Endothelial cell of umbilical vein (primary cell): ENCODE measurements at places on chromosomes 4 and X.
A peak's percentile ranks its signal among the peaks of the same experiment; 100 is the strongest.

DNA sequence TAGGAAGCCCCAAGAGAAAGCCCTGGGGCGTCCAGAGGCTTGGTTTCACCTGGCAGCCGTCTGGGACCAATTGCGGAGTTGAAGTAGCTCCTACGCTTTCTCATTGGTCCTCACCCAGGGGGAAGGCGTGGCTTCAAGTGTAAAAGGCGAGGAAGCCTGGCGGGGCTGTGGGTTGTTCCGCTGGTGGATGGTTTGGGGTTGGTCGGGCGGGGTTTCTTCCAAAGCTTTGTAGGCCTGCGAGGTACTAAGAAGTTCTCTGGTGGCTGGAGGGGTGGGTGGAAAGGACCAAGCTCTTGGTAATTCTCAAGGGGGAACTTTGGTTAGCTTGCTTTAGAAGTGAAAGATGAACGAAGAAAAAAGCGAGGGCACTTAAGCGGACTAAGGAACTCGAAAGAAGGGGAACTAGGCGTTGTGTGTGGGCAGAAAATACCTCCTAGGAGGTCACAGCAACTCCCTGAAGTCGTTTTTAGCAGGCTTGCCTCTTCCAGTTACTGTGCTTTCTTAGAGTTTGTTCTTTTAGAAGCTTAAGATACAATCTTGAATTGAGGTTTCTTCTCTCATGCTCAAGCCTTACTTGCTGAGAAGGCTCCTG, 36.6 kb downstream of the CCNG2 start:
- DNase-seq: no peak

DNA sequence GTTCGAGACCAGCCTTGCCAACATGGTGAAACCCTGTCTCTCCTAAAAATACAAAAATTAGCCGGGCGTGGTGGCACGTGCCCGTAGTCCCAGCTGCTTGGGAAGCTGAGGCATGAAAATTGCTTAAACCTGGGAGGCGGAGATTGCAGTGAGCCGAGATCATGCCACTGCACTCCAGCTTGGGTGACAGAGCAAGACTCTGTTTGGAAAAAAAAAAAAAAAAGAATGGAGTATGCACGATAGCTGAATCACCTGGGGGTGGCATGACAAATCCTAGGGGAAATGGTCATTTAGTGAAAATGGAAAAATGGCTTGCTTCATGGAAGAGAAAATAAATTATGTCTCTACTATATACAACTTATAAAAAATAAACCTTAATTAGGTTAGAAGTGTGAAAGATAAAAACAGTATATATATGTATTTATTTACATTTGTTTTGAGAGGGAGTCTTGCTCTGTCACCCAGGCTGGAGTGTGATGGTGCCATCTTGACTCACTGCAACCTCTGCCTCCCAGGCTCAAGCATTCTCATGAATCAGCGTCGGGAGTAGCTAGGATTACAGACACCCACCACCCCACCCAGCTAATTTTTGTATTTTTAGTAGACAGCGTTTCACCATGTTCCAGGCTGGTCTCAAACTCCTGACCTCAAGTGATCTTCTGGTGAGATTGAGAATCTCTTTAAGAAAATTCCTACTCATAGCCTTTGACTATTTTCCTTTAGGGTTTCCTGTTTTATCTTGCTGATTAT, 19.3 kb upstream of the ING2 start:
- no peak for DNase-seq

DNA sequence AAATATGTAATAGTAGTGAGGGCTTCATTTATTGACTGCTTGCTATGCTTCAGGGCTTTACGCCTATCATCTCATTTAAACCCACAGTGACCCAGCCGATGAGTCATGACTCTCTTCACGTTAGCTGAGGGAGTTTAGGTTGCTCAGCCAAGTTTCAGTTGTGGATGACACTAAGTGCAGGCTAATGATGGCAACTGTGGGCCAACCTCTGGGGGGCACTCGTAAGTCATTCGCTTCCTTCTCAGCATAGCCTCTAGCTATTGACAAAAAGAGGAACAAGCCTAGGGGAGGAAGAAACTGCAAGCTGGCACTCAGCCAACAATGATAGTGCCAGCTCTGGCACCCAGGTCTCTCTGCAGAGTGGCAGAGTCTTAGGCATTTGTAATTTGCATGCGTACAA, 325.0 kb downstream of the ARHGAP10 start:
- DNase-seq: peak; percentile 25

- no peak for DNase-seq
These were observed 50.6 kb downstream of the SLIT2 start for GRCh38 chr4:20302336-20302735.

GRCh38 chrX:74422576-74423288, 1.4 kb downstream of the SLC16A2 start:
- DNase-seq: peak; percentile 7
